ENCODE measurements at places on chromosomes 3 and 15.

DNA sequence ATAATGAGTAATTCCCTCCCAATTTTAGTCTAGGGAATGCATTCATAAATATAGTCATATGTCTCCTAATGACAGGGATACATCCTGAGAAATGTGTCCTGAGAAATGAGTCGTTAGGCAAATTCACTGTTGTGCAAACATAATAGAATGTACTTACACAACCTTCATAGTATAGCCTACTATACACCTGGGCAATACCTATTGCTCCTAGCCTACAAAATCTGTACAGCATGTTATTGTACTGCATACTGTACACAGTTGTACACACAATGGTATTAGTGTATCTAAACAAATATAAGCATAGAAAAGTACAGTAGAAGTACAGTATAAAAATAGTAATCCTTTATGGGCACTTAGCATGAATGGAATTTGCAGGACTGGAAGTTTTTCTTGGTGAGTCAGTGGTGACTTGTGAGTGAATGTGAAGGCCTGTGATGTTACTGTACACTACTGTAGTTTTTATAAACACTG lies 6.6 kb downstream of the DTWD1 start:
- no peak for DNase-seq

- DNase-seq = no peak
Measured at GRCh38 chr3:188680189-188680588, 491.6 kb upstream of the TPRG1 start.

- DNase-seq = no peak
Measured at GRCh38 chr3:54983266-54984099, 55.6 kb upstream of the LRTM1 start.

DNA sequence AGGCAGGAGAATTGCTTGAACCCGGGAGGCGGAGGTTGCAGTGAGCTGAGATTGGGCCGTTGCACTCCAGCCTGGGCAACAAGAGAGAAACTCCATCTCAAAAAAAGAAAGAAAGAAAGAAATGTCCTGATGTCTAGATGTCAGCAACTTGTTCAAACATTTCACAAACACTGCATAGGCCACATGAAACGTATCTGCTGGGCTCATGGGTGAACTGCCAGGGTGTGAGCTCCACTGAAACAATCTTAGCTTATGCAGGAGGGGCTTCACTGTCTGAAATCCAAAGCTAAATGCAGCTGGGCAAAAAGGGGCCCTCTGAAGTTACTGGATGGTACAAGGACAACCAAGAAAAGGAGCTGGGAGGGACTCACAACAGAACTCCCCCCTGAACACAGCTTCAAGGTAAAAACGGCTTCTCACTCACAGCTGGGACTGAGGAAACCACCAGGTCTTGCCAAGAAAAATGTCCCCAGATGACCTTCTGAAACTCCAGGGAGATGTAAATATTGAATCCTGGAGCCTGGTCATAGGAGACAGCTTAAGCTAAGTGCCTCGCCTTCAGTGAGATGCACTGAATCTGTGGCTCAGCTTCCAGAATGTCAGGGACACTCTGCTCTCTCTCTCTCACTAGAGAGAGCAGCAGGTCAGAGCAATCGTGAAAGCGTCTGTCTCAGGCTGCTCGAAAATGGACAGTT lies 31.9 kb downstream of the SEC61A1 start:
- no peak for DNase-seq

GRCh38 chr3:98021830-98022560 lies 13.1 kb downstream of the GABRR3 start:
- DNase-seq = no peak

GRCh38 chr3:47019201-47019600 lies 39.7 kb downstream of the NBEAL2 start:
- DNase-seq = no peak

- peak; percentile 34 for DNase-seq
Measured at GRCh38 chr3:172140499-172141391, 101.4 kb downstream of the FNDC3B start.

DNA sequence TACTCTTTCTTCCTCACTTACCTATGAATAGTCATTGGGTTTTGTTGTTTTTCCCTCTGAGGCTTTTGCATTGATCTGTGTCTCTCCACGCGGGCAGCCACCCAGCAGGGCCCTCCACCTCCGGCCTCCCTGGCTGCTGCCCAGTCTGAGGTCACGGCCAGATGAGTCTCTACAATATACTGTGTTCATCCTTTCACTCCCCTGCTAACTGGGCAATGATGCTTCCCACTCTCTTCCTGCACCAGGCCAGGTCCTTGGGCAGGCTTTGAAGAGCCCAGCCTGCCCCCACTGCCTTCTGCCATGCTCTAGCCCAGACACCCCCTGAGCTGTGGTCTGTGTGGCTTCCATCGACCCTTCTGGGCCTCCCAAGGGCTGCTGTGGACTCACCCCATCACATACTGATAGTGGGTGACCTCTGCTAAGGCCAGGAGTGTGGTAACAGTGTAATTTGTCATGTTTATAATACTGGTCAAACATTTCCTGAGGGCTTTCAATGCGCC lies 18.0 kb downstream of the PDIA5 start:
- DNase-seq = no peak
